Stimulated activated CD8-positive, alpha-beta memory T cell treated with anti-CD3 and anti-CD28 coated beads, Interleukin-4, amount 100 ng/mL, for 24 hours (primary cell): ENCODE measurements at places on chromosomes 4 and X.

- no peak for DNase-seq
These were observed 597.2 kb downstream of the INPP4B start for GRCh38 chr4:142248946-142249345.

- no peak for DNase-seq
These were observed 30.0 kb upstream of the SLC9A7 start for GRCh38 chrX:46788902-46789301.

DNA sequence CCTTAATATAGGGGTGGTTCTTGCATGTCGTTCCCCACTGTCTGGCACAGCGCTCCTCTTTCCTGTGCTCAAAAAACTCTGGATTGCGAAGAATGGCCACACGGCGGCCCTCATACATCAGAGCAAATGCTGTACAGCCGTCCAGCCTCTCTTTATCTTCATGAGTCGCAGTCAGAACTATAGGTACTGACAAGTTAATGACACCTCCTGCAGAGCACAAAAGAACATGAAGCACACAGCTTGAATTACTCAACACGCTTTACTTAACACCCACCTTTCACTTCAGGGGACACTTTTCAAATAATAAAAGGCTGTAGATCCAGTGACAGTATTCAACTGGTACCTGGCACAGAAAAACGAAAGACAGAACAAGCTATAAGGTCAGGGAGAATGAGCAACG is 65.3 kb downstream of the PAPSS1 start:
- no peak for DNase-seq

DNA sequence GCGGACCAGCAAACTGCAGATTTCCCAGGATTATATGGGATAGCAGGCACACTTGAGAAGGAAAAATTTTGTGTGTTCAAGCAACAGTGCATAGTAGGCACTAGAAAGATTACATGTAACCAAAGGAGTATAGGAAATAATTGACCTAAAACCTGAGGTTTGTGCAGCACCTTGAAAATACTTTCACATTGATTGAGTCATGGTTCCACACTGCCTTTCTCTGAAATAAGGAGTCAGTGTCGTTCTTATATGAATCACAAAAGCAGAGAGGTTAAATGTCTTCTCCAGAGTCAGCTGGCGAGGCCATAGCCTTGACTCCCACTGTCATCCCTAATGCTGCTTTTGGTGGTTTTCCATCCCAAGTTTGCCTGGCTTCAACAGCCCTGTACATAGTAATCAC is 138.9 kb downstream of the SOWAHB start:
- DNase-seq: no peak

GRCh38 chr4:124738994-124739393 is 26.5 kb upstream of the ANKRD50 start:
- no peak for DNase-seq

GRCh38 chr4:183434264-183434663 is 10.2 kb upstream of the CDKN2AIP start:
- no peak for DNase-seq

DNA sequence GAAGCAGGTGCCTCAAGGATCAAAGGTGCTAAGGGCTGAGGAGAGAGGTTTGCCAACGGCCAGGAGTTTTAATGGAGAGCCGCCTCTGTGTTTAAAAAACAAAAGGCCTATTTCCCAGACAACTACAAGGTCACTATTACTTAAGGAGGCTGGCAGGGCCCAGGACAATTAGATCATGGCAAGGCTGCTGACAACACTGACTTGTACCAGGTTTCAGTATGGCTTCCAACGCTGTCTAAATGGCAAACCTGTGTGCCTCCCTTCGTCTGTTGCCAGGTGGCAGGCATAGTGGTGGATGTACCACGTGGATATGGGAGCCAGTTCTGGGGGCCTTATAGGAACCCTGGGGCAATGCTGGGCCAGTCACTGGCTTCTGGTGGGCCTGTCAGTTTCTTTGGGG is 41.0 kb downstream of the NSG1 start:
- DNase-seq: no peak

DNA sequence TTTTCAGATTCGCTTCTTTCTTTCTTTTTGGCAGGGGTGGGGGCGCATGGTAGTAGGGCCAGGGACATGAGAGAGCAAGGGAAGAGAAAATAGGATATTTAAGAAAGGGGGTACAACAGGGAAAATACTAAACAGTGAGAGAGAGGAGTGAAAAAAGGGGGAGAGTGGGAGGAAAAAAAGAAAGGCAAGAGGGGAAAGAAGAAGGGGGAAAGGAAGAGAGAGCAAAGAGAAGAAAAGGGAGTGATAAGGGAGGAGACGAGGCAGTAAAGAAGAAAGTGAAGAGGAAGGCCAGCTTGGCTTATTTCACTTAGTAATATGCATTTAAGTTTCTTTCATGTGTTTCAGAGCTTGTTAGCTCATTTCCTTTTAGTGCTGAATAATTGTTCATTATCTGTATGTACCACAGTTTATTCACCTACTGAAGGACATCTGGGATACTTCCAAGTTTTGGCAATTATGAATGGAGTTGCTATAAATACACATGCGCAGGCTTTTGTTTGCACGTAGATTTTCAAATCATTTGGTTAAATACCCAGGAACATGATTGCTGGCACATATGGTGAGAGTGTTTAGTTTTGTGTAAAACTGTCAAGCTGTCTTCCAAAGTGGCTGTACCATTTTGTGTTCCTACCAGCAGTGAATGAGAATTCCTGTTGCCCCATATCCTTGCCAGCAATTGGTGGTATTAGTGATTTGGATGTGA is 37.3 kb downstream of the CASP6 start:
- no peak for DNase-seq

GRCh38 chr4:151659601-151660364 is 101.0 kb downstream of the GATB start:
- DNase-seq: no peak

GRCh38 chrX:40975951-40976350 is 109.3 kb upstream of the USP9X start:
- DNase-seq: no peak

- DNase-seq: no peak
These were observed 17.4 kb upstream of the AFAP1 start for GRCh38 chr4:7956934-7957656.

DNA sequence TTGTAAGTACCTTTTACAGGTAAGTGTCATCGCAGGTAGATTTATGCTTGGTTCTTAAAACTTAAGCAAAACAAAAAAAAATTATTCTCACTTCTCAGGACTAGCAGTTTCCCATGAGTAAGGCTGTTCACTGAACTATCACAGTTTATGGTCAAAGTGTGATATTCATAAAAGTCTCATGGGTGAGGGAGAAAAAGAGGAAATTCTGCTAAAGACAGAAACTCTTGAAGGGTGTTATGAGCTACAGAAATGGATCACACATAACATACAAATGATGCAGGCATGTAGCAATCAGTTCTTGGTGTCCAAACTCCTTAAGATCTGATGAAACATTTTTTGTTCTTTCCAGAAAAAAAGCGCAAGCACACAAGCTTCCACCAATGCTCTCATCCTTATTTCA is 8.5 kb downstream of the RAB9A start:
- no peak for DNase-seq

DNA sequence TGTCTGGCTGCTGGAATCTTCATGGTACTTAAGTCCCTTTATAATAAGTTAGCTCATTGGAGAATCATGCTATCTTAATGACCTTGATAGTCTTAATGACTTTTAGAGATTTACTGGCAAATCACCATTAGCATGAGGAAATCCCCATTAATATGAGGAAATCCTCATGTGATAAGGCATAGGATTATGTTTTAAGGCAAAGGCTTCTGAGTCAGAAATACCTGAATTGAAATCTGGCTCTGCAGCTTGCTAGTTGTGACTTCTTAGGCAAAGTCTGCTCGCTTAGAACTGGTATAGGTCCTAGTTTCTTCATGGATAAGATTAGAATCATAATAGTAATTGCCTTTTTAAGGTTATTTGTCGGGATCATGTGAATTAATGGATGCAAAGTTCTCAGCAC is 190.2 kb upstream of the BANK1 start:
- no peak for DNase-seq

- no peak for DNase-seq
These were observed 48.1 kb upstream of the BCOR start for GRCh38 chrX:40145923-40146261.

DNA sequence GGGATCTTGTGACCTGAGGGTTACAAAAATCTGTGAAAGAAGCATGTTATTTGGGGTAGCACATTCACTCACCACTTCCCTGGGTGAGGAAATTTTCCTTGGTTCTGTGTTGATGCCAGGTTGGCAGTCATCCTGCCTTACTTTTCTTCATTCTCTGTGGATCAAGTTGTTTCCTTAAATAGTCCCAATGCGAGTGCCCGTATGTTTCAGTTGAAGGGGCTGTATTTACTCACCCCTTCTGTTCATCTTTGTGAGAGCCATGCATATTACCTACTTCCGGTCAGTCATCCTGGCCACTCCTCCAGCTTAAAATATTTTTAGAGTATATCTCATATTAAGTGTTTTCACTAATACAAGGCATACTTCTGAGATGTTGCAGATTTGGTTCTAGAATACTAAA is 2.6 kb upstream of the UGT2B7 start:
- DNase-seq: no peak

DNA sequence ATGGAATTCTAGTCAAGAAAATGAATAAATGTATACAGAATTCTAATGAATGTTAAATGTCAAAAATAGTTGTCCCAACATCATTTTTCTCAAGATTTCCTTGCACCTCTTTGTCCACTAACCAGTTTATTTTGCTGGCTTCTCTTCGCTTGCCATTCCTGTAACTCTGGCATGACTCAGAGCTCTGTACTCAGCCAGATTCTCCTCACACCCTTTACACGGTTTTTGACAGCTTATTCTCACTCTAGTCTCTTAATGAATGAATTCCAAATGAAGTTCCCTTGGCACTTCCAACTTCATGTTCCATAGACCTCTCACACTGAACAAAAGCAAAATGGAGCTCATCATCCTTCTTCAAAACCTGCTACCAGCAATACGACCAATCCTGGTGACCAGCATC is 419.3 kb upstream of the SLIT2 start:
- DNase-seq: no peak

GRCh38 chrX:24494647-24495075 is 29.6 kb downstream of the PDK3 start:
- DNase-seq: no peak

- no peak for DNase-seq
These were observed 40.3 kb downstream of the EFNB1 start for GRCh38 chrX:68868902-68869800.

DNA sequence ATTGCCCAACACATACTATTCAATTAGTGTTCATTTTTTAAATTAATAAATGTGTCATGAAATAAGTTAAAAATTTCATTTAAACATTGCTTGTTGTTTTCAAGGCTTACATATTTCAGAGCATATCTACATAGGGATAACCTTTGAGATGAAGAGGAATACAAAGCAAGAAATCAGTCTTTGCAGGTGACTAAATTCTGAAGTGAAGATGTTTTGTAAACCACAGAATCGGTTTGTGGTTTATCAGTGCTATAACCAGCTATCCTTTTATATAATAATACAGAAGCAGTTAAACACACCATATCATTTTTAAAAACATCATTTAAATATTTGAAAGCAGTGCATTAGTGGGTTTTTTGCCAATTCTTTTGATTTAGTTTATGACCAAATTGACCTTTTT is 26.9 kb downstream of the FAM241A start:
- DNase-seq: no peak

- no peak for DNase-seq
These were observed 22.5 kb downstream of the NFXL1 start for GRCh38 chr4:47891928-47892327.

GRCh38 chr4:86058621-86059020 is 301.2 kb downstream of the MAPK10 start:
- no peak for DNase-seq

- no peak for DNase-seq
These were observed 162.0 kb upstream of the NEIL3 start for GRCh38 chr4:177147668-177148067.

- no peak for DNase-seq
These were observed at the start of gene HELT for GRCh38 chr4:185017964-185018772. Gene HELT (plus strand): TSS chr4:185018490. CDS start chr4:185018929, 439 bp downstream.

- DNase-seq: no peak
These were observed 45.0 kb downstream of the VCX2 start for GRCh38 chrX:8126092-8126491.

DNA sequence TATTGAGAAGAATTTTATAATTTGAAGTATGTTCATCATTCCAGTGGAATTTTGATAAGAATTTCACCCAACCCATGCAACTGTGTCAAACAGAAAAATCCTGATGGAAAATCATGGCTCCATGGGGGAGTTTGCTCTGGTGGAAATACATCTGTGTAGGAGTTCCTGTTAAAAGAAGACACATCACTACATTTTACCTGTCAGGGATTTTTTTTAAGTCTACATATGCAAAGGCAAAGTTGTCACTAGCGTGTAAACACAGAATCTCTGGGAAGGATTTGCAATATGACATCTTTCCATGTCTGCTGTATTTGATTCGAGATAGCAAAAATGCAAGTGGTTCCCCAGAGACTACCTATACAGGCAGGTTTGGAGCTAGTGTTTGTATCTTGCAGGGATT is 581.0 kb downstream of the KCNIP4 start:
- no peak for DNase-seq

DNA sequence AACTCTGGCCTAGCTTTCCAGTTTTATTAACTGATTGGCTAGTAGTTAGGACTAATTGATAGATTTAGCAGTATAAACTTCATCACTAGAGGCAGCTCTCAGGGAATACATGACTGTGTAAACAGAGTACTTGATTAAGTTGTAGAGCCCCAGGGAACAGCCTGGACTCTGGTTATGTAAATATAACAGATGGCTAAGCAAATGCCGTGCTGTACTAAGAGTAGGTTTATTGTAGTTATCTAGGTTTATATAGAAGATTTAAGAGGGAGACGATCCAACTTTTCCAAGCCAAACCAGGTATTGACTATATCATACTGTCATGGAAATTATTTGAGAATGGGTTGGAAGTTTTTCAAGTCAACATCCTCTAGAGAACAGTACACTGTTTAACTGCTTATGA is 463.4 kb upstream of the GRID2 start:
- DNase-seq: no peak

DNA sequence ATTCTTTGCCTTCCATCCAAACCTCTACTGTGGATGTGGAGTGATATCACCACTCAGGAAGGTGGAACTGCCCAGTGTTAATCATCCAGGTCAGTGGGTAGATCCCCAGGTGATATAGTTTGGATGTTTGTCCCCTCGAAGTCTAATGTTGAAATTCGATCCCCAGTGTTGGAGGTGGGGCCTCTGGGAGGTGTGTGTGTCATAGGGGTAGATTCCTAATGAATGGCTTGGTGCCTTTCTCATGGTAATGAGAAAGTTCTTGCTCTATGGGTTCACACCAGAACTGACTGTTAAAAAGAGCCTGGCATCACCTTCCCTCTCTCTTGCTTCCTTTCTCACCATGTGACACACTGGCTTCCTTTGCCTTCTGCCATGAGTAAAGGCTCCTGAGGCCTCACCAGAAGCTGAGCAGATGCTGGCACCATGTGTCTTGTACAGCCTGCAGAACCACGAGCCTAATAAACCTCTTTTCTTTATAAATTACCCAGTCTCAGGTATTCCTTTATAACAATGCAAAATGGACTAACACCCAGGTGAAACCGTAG is 6.8 kb upstream of the SOWAHB start:
- no peak for DNase-seq
